ENCODE measurements at places on chromosomes 4 and X. TPM values are rescaled to one million over a fixed set of nuclear protein-coding genes. Genes with fewer than 3 reads are reported as not detected.

The EPGN gene
- 7.7 TPM for total RNA-seq

The LRIT3 gene
- not detected for total RNA-seq

The DMD gene
- 18.1 TPM for total RNA-seq

The ITM2A gene
- 0.13 TPM for total RNA-seq

The BBS12 gene
- total RNA-seq = 6.2 TPM

The HAUS3 gene
- total RNA-seq = 6.5 TPM

The GALNT7 gene
- total RNA-seq = 34.6 TPM

The GK gene
- 5.5 TPM for total RNA-seq

The FAAH2 gene
- 0.25 TPM for total RNA-seq

The MAGEA4 gene
- not detected for total RNA-seq

The SHROOM2 gene
- total RNA-seq = 0.25 TPM

The PPARGC1A gene
- total RNA-seq = 1.5 TPM

The SLC6A14 gene
- not detected for total RNA-seq

The FAM149A gene
- 13.9 TPM for total RNA-seq

The ERCC6L gene
- total RNA-seq = 3.8 TPM

The BANK1 gene
- 0.06 TPM for total RNA-seq

The TMEM150C gene
- 0.53 TPM for total RNA-seq

The ATP2B3 gene
- total RNA-seq = not detected

The BEX2 gene
- 0.79 TPM for total RNA-seq

The KLHL34 gene
- not detected for total RNA-seq

The GIMD1 gene
- not detected for total RNA-seq

The PACRGL gene
- total RNA-seq = 21.7 TPM

The RHOXF2B gene
- not detected for total RNA-seq

The ARL9 gene
- 0.13 TPM for total RNA-seq

The GLUD2 gene
- total RNA-seq = 2.9 TPM

The RAB9B gene
- total RNA-seq = 0.66 TPM

The CTAG2 gene
- not detected for total RNA-seq

The AP1AR gene
- 13.7 TPM for total RNA-seq

The TBC1D9 gene
- total RNA-seq = 32.0 TPM
